ENCODE measurements at places on chromosomes 16 and 17.
A peak's percentile ranks its signal among the peaks of the same experiment; 100 is the strongest.

DNA sequence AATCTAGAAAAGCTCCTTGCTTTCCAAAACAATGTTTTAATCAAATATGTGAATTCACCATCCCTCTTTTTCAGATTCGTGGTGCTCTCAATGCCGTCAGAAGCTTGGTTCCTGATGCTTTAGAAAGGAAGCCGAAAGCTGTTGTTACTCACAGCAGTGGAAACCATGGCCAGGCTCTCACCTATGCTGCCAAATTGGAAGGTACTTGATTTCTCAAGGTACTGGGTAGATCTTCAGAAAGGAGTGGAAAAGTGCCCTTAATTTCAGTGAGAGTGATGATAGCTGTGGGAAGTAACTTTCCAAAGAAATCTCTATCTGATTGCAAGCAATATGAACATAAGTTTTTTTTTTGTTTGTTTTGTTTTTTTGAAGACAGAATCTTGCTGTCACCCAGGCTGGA lies 14.0 kb downstream of the SRR start:
- no peak for DNase-seq

- DNase-seq: no peak
These were observed 9.8 kb downstream of the PGS1 start for GRCh38 chr17:78387977-78388941.

DNA sequence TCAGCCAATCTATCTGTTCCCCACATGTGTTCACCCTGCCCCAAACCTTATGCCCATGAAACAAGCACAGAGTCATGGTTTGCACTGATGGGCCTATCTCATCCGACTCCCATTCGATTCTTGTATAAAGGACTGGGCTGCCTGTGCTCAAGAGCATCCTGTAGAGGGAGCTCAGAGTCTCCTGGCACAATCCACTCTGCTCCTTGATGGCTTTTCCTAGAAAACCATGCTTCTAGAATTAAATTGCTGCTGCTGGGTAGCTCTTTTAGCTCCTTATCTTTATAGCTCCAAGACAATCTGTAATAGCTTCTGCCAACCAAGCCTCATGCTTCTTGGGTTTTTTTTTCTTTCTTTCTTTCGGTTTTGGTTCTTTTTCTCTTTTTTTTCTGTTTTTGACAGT lies 9.7 kb downstream of the ZNF19 start:
- DNase-seq: no peak

GRCh38 chr17:82384730-82385481 lies 13.3 kb downstream of the UTS2R start:
- no peak for DNase-seq

- DNase-seq: peak; percentile 77
These were observed 44.4 kb upstream of the METTL9 start for GRCh38 chr16:21554795-21555585.

DNA sequence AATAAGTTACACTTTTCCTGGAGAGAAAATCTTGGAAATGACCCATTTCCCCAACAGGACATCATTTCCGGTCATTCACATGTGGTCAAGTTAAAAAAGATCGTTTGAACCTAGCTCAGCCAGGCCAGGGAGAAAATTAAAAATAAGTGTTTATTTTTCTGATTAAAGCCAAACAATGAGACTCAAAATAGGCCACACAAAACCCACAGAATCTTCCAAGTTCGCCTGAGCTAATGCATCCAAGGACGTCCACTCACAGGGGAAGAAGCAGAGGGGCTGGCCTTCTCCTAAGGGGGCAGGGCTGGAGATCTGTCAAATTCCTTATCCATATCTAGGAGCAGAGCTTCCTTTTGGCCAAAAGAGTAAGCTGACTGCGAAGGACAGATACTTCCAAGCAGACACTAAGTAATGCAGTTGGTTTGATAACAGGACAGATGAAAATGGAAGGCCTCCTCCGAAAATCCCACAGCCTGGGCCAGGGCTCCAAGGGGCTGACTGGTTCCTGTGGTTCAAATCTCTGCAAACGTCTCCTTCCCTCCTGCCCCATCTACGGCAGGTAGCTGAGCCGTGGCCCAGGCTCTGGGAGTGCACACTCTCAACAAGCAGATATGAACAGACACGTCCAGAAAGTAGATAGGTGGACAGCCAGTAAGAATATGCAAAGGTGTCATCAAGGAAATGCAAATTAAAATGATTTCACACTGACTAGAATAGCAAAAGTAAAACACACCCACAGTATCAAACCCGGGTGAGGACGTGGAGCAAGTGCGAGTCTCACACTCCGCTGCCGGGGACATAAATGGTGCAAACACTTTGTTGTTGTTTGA lies 98.5 kb downstream of the MRM3 start:
- DNase-seq: no peak

- no peak for DNase-seq
These were observed 67.0 kb downstream of the SMPD3 start for GRCh38 chr16:68381363-68381724.

DNA sequence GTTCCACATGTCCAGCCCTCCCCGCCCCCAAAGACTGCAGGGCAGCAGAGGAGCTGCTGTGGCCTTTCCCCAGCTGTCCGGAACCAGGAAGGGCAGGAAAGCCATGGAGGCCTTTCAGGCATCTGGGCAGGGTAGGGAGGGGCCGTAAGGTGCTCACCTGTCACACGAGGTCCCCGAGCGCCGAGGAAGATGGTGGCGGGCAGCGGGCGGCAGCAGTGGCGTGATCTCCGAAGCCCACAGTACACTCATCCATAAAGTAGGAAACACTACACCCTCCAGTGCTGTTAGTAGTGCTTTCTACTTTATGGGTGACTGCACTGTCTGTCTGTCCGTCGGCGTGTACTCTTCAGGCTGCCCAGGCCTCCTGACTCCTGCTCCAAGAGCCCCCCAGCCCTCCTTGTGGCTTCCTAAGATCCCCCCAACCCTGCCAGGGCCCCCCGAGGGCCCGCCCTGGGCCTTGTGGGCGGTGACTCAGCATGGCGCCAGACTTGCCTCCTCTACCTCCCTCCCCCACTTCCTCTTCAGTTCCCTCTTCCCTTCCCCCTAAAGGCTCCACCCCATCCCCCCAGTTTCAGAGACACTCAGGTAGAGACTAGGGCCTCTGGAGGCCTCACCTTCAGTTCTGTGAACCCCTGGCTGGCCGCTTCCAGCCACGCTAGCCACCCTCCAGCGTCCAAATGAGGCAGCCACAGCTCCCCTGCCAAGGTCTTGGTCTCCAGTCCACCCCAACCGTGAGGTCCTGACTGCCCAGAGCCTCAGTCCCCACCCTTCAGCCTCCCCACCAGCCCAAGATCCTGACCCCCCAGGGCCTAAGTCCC lies 2.6 kb upstream of the TSPOAP1 start:
- no peak for DNase-seq

- no peak for DNase-seq
These were observed 79.4 kb downstream of the PRKCA start for GRCh38 chr17:66381701-66382362.

- DNase-seq: no peak
These were observed 56.4 kb downstream of the BRIP1 start for GRCh38 chr17:61806936-61807335.

GRCh38 chr17:9308069-9308468 lies 267.6 kb downstream of the STX8 start:
- peak; percentile 9 for DNase-seq

DNA sequence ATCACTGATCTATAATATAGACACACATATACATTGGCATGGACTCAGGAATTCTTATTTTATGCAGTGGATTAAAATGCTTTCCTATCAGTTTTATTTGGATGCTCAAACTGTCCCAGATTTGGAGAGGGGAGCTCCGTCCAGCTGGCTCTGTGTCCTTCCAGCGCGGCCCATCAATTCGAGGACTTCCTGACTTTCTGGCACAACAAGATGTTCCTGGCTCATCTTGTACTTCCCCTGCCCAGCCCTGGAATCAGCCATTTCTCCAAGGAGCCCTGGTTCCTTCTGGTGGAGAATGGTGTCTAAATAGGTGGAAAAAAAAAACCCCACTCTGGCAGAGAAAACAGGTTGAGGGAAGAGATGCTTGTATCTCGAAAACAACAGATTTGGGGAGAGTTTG lies 94.5 kb downstream of the CRISPLD2 start:
- no peak for DNase-seq

GRCh38 chr16:68754084-68754792 lies 17.1 kb downstream of the CDH1 start:
- DNase-seq: peak; percentile 65

GRCh38 chr17:57859601-57860413 lies 10.0 kb upstream of the MRPS23 start:
- no peak for DNase-seq

GRCh38 chr16:6861815-6862477 lies 470.7 kb upstream of the RBFOX1 start:
- DNase-seq: no peak

DNA sequence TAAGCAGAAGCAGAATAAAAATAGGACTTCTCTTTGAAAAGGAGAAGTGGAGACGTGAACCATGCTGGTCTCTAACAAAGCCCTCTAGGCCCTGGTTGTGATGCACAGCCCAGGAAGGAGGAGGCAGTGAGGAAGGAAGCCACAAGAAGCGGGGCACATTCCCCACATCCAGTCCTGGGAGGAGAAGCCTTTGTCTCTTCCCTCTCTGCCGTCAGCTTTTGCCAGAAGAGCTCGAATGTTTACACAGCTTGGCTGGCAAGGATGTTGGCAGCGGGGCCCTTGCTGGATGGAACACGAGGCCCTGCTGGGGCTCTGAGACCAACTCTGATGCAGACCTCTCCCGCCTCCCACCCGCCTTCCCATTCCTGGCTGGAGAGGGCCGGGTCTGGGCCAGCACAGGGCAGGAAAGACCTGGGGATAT lies 91.3 kb downstream of the MAF start:
- DNase-seq: no peak

DNA sequence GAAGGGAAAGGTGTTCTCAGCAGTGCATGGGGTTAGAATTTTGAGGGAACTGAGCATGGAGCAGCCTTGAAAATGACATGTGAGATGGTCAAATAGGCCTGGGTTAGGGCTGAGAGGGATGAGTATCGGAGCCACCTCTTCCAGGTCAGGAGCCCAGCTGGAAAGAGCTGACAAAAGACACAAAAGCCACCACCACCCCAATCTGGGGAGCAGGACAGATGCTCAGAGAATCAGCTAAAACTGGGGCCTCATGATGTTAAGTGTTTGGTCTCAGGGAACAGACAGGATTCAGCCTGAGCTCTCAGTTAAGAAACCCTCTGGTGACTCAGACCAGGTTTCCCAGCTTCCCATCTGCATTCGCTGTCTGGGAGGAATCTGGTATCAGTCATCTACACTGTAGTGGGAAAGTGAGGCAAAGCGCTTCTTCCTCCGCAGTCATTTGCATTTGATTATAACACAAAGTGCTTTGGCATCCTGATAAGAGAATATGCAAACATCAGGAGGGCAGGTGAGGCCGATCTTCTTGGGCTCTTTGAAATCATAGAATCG lies 2.6 kb downstream of the WNT9B start:
- DNase-seq: no peak

DNA sequence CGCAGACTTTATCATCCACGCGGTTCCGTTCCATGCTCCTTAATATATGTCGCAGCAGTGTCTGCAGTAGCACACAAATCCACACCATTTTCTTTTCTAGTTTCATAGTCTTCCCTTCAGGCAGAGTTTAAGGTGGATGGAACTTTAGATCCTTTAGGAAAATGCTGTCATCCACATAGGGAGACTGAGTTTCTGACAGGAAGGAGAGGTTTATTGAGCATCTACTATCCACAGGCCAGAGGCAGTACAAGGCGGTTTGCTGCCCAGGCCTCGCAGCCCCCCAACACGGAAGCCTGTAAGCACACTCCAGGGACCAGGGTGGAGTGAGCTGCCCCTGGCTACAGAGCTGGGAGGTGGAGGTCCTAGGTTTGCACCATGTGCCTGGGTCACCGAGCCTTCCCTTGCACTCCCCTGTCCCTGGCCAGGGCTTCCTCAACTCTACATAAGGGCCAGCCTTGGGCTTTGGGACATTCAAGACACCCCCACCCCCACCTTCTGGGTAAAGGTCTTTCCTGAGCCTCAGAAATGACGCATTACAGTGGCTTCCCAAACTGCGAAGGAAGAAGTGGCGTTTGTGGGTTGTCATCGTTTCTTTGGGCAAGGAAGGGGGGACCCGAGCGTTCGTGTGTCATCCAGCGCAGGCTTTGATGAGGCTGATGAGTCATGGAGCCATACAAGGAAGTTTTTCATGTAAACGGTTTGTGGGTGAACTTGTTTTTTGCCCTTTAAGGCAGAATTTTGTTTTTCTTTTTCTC lies 146.5 kb upstream of the PLCG2 start:
- no peak for DNase-seq

DNA sequence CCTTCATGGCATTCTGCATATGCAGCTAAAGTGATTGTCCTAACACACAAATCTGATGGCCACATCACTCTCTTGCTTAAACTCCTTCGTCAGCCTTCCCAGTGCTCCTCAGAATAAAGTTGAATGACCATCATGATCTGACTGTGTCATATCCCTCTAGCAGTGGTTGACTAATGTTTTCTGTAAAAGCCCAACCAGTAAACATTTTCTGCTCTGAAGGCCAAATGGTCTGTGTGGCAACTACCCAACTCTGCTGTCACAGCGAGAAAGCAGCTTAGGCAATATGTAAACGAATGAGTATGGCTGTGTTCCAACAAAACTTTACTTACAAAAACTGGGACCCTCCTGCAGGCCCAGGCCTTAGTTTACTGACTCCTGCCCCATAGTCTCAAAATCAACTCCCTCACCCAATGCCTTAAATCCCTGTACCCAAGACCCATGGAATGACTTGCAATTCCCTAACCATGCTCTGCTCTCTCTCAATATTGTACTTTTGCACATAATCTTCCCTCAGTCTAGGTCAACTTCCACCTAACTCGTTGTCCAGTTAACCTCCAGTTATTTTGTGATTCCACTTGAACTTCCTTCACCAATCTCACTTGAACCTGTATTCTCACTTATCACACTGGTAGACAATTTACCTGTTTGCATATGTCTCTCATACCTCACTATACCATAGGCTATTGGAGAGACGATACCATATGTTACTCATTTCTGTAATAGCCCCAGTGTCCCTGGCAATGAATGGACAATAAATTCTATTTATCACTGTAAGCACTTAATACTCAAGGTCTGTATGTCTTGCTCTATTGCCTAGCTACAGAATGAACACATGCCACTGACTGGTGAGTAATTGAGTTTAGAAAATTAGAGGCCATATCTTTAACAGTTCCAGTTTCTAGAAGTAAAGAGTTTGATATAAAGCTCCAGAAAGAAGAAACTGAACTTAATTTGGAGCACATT lies 29.1 kb downstream of the TMEM100 start:
- no peak for DNase-seq

DNA sequence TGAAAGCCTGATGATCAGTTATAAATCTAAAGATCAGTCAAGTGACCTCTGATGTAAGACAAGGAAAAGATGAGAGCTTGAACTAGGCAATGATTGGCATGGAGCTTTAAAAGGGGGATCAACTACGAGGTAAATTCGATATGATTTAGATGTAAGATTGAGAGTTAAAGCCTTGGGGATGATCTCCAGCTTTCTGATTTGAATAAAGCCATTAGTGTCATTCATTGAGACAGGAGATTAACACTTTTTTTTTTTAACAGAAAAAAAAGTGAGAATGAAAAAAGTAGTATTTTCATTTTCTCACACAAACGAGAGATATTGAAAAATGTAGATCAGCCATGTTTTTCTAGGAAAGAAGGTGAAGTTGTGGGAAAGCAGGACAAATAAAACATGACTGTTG lies 225.4 kb downstream of the CNTNAP4 start:
- DNase-seq: no peak

- DNase-seq: peak; percentile 9
These were observed 21.7 kb upstream of the WSCD1 start for GRCh38 chr17:6048486-6048885.

- no peak for DNase-seq
These were observed 54.8 kb downstream of the GRB2 start for GRCh38 chr17:75350706-75351105.
